ENCODE measurements at places on chromosomes 2 and 18.
A peak's percentile ranks its signal among the peaks of the same experiment; 100 is the strongest.

DNA sequence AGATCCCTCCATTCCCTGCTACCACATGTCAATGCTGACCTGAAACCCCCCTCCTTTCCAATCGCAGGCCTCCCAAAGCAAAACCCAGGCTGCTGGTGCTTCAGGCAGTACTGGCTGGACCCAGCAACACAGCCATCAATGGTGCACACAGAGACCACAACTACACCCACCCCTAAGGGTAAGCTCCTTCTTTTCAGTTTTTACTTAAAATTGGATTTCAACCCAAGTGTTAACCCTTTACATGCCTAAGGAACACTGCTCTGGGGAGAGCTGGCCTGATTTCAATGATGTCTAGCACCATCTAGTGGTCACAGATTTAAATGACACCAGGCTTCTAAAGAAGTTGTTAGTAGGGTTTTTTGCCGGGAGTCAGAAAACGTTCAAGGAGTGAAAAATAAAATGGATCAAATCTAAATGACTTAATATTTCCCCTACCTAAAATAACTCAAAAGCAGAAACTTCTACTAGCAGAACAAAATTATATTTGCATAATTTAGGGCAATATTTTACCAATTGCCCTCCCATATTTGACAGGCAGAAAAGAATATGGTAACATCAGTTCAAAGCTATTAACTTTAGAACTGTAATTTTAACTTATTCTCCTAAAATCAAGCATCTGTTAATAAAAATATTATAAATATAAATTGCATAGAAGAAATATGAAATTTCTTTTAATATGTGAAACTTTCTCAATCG lies 24.6 kb downstream of the FECH start:
- peak; percentile 29 for DNase-seq

DNA sequence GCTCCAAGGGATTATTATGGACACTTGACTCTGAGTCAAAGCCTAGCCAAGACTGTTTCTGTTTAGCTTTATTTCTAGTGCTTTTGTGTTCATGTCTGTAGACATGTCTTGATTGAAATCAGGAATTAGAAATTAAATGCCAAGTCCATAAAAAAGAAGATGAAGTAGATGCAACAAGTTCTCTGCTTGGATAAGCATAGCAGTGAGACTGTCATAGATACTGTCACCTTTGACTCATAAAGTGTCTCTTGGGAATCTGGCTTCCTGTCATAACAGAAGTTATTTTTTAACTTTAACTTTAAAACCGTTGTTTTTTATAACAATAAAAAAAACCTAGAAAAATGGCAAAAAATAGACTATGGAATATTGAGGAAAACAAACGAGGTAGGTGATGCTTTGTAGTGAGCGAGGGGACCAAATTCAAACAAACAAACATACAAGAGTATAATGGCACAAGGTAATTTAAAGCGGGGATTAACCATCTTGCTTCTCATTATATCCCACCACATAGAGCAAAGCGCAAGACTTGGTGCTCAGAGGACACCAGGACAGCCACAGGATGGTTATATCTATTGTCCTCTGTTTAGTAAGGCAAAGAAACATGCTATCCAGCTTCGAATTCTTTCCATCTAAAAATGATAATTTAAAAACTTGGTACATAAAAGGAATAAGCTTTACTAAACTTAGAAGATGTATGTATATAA lies 64.6 kb downstream of the CD226 start:
- DNase-seq, result no peak

DNA sequence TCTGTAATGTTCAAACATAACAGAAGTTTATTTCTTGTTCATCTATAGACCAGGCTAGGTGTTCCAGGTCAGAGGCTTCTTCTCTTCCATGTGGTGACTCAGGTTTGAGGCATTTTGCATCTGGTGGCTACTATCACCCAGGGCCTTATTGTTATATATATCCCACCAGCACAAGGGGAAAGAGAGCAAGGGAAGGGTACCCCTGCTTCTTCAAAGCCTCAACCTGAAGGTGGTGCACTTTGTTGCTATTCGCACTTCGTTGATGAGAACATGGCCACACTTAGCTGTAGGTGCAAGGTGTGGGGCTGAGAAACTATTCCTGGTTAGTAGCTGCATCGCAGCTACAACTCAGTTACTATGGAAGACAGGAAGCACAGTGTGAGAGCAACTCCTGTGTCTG lies 27.4 kb upstream of the SLC3A1 start:
- DNase-seq, result no peak

DNA sequence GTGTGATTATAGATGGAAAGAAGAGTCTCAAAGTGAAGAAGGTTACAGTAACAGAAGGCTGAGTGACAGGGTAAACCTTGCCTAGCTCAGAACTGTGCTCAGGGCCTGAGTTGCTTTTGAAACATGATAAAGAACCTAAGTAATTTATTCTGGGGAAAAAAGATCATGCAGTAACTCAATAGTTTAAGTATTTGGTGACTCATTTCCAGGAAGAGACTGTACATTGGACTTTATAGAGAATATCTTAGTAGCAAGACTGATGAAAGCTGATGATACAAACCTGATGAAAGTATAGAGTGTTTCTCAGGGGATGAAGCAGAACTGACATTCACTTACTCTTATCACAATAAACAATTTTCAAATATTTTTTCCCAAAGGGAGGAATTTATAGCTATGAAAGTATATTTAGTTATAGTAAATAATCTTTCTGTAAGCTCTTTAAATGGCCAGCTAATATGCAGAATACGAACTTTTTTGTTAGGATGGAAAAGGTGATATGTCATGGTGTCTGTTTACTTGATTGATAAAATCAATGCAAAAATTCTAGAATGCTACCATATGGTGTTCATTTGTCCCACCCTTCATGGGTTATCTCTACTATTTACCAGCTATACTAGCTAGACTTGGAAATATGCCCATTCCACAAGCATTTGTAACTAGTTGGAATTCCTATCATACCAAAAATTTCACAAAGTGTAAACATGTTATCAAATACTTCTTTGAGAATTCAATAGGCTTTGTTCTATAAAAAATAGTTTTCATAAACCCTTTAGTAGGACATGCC lies 1265.5 kb upstream of the ACVR2A start:
- DNase-seq, result no peak

DNA sequence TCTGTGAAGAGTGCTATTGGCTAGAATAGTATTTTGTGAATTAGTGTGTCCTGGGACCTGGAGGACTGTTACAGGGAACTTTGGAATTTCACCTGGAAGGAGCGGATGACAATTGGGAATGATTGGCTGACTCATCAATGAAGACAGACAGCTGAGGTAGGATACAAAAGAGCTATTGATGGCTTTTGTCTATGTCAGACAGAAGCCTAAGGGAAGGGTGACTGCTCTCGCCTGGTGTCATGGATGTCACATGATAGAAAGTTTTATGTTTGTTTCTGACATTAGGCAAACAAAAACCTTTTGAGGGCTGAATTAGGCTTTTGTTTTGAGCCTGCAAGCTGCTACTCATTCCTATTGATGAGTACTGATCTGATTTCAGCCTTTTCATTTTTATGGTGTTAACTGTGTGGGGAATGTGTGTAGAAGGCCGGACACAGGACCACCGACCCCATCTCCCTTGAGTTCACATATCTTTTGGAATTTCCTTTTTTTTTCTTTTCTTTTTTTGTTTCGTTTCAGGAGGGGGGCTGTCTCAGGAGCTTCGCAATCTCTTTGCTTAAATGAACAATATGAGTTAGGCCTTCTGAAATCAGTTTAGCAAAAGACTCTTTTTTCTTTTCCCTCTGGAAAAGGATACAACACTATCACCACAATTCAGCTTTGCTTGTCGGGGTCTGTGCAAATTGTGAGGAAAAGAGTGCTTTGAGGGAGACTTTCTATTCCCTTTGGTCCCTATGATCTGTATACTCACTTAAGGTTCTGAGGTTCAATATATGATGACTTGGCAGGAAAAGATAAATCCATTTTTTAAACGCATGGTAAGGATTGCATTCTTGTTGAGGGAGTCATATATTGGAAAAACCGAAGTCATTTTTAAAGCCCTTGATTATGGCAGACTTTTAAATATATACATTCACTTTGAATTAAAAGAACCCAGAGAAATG lies 207.9 kb upstream of the FIGN start:
- DNase-seq, result no peak

- no peak for DNase-seq
These were observed 145.3 kb downstream of the RND3 start for GRCh38 chr2:150341982-150342680.

DNA sequence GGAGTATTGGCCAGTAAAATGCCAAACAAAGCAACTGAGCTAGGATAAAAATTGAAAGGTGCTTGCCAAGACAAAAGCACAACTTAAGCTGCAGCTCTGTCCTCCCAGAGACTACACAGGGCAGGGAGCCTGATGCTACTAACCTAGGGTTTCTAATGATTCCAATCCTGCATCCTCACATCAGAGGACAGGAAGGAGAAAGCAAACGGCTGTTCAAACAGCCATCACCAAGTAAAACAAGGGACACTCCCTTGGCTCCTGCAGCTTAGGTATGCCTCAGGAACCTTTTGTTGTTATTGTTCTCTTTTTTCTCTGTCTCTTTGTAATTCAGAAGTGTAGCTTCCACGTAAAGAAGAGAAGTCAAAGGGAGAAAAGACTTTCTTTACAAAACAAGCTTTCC lies 99.5 kb downstream of the TCF4 start:
- no peak for DNase-seq

DNA sequence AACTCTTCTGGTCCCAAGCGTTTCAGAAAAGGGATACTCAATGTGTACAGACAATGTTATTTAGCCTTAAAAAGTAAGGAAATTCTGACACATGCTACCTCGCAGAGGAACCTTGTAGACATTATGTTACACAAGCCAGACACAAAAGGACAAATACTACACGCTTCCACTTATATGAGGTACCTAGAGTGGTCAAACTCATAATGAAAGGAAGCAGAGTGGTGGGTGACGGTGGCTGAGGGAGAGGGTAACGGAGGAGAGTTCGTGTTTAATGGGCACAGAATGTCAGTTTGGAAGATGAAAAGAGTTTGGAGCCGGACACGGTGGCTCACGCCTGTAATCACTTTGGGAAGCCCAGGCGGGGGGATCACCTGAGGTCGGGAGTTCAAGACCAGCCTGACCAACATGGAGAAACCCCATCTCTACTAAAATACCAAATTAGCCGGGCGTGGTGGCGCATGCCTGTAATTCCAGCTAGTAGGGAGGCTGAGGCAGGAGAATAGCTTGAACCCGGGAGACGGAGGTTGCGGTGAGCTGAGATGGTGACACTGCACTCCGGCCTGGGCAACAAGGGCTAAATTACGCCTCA lies 1.4 kb downstream of the MCM6 start:
- no peak for DNase-seq

- DNase-seq, result peak; percentile 71
These were observed 274.7 kb downstream of the TWIST2 start for GRCh38 chr2:239122421-239123110.

GRCh38 chr2:19532547-19533196 lies 174.2 kb upstream of the OSR1 start:
- no peak for DNase-seq

DNA sequence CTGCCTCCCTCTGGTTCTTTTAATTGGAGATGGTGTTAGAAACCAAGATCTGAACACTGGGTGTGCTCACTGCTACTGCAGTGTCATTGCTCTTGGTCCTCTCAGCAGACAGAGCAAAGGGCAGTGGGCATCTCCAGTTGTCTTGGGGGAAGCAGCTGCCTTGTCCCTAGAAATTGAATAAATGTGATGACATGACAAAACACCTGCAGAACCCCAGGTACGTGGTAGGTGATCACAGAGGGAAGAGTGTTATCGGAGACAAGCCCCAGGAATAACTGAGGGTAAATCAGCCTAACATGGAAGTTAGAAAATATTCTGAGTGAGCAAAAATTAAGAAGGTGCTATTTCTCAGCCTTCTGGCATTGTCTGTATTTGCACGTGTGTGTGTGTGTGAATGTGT lies 311.9 kb upstream of the HDAC4 start:
- no peak for DNase-seq

DNA sequence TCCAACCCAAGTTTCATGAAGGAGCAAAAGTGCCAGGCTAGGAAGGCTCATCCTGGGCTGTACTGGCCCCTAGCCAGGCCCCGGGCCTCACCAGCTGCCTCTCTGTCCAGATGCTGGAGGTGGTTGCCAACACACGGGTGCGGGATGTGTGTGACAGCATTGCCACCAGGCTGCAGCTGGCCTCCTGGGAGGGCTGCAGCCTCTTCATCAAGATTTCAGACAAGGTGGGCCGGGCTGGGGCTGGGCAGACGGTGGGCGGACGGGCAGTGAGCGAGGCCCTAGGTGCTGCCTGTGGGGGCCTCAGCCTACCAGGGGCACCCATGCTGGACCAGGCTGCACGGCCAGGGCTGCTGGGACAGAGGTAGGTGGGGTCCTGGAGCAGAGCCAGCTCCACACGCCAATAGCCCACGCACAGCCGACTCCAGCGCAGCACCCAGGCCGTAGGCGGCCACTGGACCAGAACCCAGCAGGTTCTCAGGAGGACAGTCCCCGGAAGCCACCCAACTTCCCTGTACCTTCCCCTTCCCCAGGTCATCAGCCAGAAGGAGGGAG lies 11.8 kb upstream of the GPR17 start:
- DNase-seq, result peak; percentile 70

GRCh38 chr18:77091366-77091765 lies 41.2 kb downstream of the MBP start:
- DNase-seq, result no peak

- no peak for DNase-seq
These were observed 67.6 kb downstream of the CELF4 start for GRCh38 chr18:37497853-37498518.

DNA sequence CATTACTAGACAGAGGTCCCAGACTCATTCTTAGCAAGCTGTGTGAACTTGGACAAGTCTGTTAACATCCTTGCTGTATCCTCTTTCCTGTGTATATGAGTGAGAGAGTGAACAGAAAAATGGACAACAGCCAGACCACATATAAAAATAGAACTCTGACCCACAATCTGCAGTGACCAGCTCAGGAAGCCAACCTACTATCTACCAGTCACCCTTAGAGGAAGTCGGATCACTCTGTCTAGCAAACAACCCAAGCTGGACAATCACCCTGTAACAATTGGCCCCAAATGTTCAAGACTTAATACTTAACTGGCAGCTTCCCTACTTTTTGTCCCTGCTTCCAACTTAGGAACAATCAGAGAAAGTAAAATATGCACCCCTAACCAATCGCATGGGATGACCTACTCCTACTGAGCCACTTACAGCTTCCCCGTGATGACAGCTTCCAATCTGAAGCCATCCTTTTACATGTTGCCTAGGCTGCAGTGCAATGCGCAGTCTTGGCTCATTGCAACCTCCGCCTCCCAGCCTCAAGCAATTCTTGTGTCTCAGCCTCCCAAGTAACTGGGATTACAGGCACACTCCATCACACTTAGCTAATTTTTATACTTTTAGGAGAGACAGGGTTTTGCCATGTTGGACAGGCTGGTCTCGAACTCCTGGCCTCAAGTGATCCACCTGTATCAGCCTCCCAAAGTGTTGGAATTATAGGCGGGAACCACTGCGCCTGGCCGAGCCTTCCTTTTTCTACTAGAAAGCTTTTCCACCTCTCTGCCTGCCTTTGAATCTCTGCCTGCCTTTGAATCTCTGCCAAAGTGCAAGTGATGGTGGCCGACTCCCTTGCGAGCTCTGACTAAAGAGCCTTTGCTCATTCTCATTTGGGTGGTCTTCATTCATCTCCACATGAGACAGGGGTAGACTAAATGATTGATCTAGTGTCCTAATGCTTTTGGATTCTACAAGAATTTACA lies 158.3 kb upstream of the NDUFV2 start:
- DNase-seq, result no peak

All from BE2C (cell line).